ENCODE measurements at places on chromosomes 13 and 19. TPM values are rescaled to one million over a fixed set of nuclear protein-coding genes. Genes with fewer than 3 reads are reported as not detected.

OR10H1 gene
- not detected for total RNA-seq

CYP4F11 gene
- total RNA-seq = 0.72 TPM

HSPB6 gene
- total RNA-seq = 0.40 TPM

KL gene
- total RNA-seq = not detected

FPR1 gene
- total RNA-seq = not detected

NCCRP1 gene
- total RNA-seq = not detected

KRTDAP gene
- total RNA-seq = not detected

ANGPTL4 gene
- 2.8 TPM for total RNA-seq

ANKRD24 gene
- total RNA-seq = 0.49 TPM

KCNN1 gene
- 2.1 TPM for total RNA-seq

ZNF723 gene
- total RNA-seq = 0.29 TPM

PMIS2 gene
- not detected for total RNA-seq

ACER1 gene
- not detected for total RNA-seq

LYPD3 gene
- 0.94 TPM for total RNA-seq

PSG2 gene
- total RNA-seq = not detected

SYNGR4 gene
- not detected for total RNA-seq

FUT3 gene
- total RNA-seq = not detected

C13orf42 gene
- not detected for total RNA-seq

TTC9B gene
- 0.72 TPM for total RNA-seq

ZNF573 gene
- total RNA-seq = 5.8 TPM

ZNF865 gene
- 2.7 TPM for total RNA-seq

CILP2 gene
- 2.0 TPM for total RNA-seq

LILRB1 gene
- total RNA-seq = not detected

PIK3R2 gene
- 24.1 TPM for total RNA-seq

VASP gene
- total RNA-seq = 96.6 TPM

ZSCAN5A gene
- total RNA-seq = 11.4 TPM

CGB5 gene
- not detected for total RNA-seq

PRR22 gene
- total RNA-seq = 6.8 TPM

PSG11 gene
- total RNA-seq = not detected

ZFP82 gene
- total RNA-seq = 3.6 TPM

TYROBP gene
- not detected for total RNA-seq

Data from A375 (cell line).